Psoas muscle (tissue), 8 donors: ENCODE measurements at places on chromosomes 5 and 9. TPM values are rescaled to one million over a fixed set of nuclear protein-coding genes. Genes with fewer than 3 reads are reported as not detected.

Gene ADRB2
- polyA plus RNA-seq: 1.3 TPM

Gene NLN
- polyA plus RNA-seq: 11.4 TPM

Gene NIM1K
- polyA plus RNA-seq: 0.18 TPM

Gene NSUN2
- polyA plus RNA-seq: 36.4 TPM

Gene GRXCR2
- not detected for polyA plus RNA-seq

- DNase-seq: no peak
These were observed 36.3 kb downstream of the CAPSL start for GRCh38 chr5:35902046-35902672.

DNA sequence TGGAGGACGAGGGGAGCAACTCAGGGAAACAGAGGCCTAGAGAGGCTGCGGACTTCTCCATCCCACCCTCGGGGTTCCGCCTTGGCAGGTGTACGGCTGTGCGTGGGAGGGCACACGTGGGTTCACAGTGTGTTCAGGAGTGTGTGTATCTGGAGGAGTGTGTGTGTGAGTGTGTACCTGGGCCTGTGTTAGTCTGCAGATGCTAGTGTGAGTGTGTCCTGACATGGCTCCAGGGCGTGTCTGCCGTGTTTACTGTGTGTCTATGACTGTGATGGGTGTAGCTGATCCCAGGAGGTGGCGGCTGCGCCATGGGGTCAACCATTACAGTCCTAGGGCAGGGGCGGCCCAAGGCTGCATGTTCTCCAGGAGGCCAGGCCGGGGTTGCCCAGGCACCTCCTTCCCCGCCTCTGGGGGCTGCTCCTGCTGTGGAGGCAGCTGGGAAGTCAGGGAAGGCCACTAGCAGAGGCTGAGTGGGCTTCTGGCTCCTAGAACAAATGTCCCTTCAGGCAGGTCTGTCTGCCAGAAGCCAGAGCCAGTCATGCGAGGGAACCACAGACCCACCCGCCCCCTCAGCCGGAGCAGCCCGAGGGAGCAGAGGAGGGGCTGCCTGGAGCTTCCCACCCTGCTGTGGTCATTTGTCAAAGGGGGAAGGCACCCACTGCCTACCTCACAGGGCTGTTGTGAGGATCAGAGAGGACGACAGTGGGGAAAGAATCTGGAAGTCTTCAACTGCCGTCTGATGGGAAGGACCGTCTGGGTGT is 21.4 kb downstream of the CRB2 start:
- DNase-seq: no peak

GRCh38 chr5:74490814-74491213 is 149.7 kb downstream of the ENC1 start:
- DNase-seq: no peak

DNA sequence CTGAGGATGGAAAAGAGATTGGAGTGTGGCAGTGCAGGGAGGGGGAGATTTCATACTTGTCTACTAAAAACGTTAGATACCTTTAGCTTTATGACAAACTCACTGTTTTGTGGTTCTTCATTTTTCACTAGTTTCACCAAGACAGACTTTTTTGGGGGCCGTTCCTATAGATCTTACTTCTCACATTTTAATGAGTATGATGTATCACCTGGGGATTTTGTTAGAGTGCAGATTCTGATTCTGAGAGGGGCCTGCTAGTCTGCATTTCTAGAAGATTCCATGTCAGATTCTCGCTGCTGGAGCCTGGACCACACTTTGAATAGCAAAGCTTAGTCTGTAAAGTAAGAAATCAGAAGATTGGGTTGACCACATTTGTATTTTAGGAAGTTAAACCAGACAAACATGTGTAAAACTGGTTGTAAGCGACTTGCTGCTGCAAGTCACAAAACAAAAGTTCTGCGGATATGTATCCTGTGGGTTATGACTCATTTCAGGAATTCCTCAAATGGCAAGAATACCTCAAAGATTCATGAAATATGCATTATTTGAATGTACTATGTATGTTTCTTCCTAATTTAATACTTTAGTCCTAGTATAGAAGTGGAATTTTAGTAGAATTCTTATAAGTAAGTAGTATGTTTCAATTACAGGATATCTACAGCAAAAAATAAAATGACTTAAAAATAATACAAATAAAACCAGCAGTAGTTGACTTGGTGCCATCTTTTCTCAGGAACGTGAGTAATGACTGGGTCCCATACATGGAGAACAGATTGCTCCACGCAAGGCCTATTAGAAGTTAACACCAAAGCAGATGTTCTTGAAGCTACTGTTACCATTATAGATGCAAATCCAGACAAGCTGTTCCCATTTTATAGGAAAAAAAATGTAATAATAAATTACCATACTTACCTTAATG is 27.8 kb downstream of the NFIL3 start:
- DNase-seq: no peak

DNA sequence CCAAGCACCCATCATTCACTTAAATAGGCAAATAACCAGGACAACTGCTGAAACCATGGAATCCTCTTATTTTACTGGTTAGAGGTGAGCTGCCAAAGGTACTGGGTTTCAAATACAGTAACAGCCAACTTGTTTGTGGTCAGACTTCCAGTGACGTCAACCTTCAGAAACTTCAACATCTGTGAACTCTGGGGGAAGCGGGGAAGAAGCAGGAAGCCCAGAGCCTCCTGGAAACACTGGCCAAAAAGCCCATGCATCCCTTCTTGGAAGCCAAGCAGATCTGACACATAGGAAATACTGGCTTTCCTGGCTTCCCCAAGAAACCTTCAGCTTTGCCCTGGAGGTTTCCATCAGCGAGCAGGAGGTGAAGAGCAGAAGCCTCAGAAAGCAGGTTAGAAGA is 4.9 kb upstream of the FRRS1L start:
- no peak for DNase-seq

- no peak for DNase-seq
These were observed 12.0 kb downstream of the ENHO start for GRCh38 chr9:34510497-34511468.

DNA sequence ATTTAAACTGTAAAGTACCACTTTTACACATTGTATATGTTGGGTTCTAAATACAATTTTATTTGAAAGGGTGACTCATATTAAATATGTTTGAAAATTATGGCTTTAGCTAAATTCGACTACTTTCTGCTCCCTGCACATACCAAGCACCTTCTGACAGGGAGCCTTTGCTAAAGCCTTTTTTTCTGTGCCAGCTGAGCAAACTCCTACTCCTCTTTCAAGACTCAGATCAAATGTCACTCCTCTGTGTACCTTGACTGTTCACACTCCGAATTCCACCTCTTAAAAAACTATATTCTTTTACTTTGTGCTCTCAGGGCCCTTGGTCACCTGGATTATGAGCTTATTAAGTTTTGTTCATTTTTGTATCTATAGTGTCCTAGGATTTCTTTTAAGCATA is 6.5 kb upstream of the OXCT1 start:
- no peak for DNase-seq

- DNase-seq: no peak
These were observed 12.0 kb upstream of the B4GALT1 start for GRCh38 chr9:33178972-33179697.

GRCh38 chr5:1413211-1413610 is 32.0 kb downstream of the SLC6A3 start:
- DNase-seq: no peak

DNA sequence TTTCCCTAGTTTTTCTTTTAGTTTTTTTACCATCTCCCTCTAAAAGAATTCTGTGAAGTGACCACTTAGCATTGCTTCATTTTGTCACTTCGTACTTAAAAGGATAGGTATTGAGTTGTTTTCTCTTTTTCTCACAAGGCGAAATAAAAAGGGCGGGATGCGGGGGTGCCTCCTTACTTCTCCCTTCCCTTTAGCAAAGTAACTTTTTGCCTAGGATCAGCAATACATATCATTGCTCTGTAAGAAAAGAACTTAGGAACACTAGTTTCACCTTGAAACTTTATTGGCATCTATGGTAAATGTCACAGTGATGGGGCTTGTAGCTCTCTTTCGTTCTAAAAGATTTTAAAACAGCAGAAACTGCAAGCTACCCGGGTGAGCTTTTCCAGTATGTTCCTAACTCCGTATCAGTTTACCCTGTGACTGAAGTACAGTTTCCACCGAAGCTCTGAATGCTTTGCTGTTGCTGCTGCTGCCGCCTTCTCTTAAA is 4.1 kb downstream of the PRDM6 start:
- DNase-seq: no peak

DNA sequence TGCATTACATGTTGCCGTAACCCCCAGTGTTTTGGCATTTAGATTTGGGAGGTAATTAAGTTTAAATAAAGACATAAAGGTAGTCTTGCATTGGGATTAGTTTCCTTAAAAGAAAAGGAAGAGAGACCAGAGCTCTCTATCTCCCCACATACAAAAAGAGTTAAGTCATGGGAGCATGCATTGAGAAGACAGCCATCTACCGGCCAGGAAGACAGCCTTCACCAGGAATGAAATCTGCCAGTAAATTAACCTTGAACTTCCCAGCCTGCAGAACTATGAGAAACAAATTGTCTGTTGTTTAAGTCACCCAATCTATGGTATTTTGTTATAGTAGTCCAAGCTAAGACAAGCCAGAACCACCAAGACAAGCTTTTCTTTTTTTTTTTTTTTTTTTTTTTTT is 567.0 kb upstream of the CDH18 start:
- no peak for DNase-seq

DNA sequence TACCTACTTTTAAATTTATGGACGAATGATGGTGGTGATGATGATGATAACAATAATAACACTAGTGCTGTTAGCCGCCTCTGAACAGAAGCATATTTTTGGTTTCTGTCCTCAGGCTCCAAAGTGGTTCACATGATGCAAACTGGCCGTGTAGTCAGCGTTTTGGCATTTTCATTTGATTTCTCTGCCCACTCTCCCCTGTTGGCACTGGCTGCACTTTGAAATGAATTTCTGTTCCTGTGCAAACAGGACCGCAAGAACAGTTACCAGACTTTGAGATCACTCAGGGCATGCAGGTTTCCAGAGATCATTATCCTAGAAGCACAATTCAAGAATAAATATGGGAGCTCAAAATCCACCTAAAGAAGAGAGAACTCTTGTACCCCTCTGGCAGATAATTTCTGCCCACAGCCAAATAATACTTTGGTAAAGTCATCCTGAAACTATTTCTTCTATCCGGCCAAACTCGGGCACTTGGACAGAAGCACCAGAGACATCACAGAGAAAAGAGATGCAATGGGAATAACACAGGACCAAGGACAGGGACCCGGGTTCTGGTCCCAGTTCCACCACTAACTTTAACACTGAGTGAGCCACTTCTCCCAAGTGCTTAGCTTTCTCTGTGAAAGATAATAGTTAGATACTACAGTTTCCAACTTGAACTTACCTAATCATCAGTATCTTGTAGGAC is 201.7 kb upstream of the PTGER4 start:
- DNase-seq: no peak
